Articular chondrocyte of knee joint (primary cell): ENCODE measurements at places on chromosomes 1 and 21. TPM values are rescaled to one million over a fixed set of nuclear protein-coding genes. Genes with fewer than 3 reads are reported as not detected.

ORC1 gene
- total RNA-seq = 2.4 and 3.7 TPM in 2 replicates

LCE2C gene
- not detected in 2 replicates for total RNA-seq

AVPR1B gene
- total RNA-seq = not detected in 2 replicates

A3GALT2 gene
- not detected in 2 replicates for total RNA-seq

SHE gene
- 2.7 and 4.8 TPM in 2 replicates for total RNA-seq
